ENCODE measurements at places on chromosomes 2 and 18. TPM values are rescaled to one million over a fixed set of nuclear protein-coding genes. Genes with fewer than 3 reads are reported as not detected.

TNS1 gene
- total RNA-seq = 4.3 TPM

SERPINB12 gene
- 0.28 TPM for total RNA-seq

INHA gene
- total RNA-seq = not detected

CPO gene
- not detected for total RNA-seq

TLX2 gene
- total RNA-seq = not detected

ST6GAL2 gene
- total RNA-seq = 0.23 TPM

PKP4 gene
- total RNA-seq = 32.1 TPM

KATNAL2 gene
- total RNA-seq = 1.3 TPM

SIX3 gene
- total RNA-seq = not detected

RESP18 gene
- total RNA-seq = not detected

CACNB4 gene
- total RNA-seq = 0.33 TPM

DPYSL5 gene
- total RNA-seq = not detected

DYSF gene
- 7.2 TPM for total RNA-seq

CAPN14 gene
- total RNA-seq = 4.0 TPM

UGT1A6 gene
- 35.8 TPM for total RNA-seq

SKOR2 gene
- not detected for total RNA-seq

ZSWIM2 gene
- total RNA-seq = not detected

FHOD3 gene
- total RNA-seq = 18.7 TPM

All from airway epithelial cell (primary cell).